ENCODE measurements at places on chromosomes 4 and X. TPM values are rescaled to one million over a fixed set of nuclear protein-coding genes. Genes with fewer than 3 reads are reported as not detected.
A peak's percentile ranks its signal among the peaks of the same experiment; 100 is the strongest.

- DNase-seq: no peak
Measured at GRCh38 chr4:137676357-137676998, 144.2 kb upstream of the PCDH18 start.

WFS1 gene
- total RNA-seq: 7.2 TPM

- no peak for DNase-seq
Measured at GRCh38 chr4:95198961-95199360, 349.8 kb downstream of the UNC5C start.

CT83 gene
- not detected for total RNA-seq

DNA sequence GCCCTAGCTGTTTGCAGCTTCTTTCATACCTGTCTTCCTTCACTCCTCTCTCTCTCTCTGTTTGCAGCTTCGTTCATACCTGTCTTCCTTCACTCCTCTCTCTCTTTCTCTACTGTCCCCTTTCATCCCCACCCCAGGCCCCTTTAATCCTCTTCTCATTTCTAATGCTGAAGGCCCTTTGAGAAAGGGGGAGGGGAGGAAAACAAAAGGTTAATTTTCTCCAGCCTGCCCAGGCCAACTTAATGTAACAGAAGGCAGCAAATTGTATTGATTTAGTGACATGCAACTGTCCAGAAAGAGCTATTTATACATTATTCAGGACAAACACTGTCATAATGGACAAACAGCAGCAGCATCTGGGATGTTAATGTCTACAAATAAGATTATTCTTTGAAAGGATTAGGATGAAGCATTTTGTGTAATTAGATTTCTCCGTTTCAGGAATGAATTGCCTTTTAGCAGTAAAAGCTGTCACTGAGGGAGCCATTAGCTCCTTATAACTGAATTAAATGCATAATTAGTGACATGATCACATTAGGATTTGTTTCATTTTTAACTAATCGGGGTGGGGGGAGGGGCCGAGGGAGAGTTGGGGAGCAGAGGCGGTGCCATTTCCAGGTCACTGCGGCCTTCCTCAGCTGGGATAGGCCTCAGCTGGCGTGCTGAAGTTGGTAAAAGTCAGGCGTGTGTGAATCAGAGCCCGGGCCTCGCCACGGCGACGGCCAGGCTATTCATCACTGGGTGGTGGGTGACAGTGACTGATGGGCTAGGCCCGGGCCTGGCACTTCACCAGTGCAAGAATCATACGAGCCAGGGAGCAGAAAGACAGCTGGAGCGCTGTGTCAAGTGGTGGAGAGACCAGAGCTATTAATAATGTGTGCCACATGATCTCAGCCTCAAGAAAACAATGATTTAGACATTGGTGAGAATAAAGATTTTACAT lies 174.5 kb downstream of the NKX6-1 start:
- no peak for DNase-seq

GRCh38 chr4:20252656-20253282 lies 1.1 kb downstream of the SLIT2 start:
- DNase-seq: no peak

DNA sequence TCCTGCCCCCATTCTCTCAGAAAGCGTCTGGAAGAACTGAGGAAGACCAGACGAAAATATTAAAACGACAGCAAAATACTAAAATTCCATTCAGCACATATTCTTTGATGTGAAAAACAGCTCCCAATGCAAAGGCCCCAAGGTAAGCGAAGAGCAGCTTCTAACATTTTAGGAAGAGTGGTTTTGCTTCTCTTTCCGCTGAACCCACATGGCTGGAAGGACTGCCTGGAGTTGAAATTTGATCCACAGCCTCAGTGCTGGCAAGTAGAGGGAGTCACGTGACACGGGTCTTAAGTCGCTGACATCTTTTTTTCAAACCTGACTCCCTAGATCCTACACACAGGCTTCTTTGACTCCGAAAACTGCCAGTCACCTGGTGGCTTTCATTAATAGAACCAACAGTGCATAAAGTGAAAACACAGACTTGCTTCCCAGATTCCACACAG lies at the start of gene FAM13A:
Gene FAM13A, minus strand, starts transcription at position 233 of the 446 bp plus-strand sequence. Its CDS starts 221 bp downstream, at position 12.
- DNase-seq: peak; percentile 72

- DNase-seq: no peak
Measured at GRCh38 chrX:53550756-53551463, 116.7 kb upstream of the HSD17B10 start.

GRCh38 chr4:31307029-31307428 lies 586.9 kb downstream of the PCDH7 start:
- DNase-seq: no peak

DNA sequence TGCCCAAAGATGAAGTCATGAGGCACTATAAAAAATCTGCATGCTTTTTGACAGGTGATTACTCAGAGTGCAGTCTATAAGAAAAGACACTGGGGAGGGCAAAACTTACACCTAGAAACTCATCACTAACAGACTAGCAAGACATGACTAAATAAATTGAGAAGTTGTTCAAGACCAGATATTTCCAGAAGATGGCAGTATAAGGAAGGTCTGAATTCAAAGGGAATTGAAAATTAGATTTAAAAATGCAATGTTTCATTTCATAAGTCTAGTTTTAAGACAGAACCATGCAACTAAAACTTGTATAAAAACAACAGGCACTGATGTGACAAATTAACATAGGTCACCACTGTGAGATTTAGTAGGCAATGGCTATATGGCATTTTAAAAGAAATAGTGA lies 232.5 kb upstream of the POF1B start:
- DNase-seq: no peak

DNA sequence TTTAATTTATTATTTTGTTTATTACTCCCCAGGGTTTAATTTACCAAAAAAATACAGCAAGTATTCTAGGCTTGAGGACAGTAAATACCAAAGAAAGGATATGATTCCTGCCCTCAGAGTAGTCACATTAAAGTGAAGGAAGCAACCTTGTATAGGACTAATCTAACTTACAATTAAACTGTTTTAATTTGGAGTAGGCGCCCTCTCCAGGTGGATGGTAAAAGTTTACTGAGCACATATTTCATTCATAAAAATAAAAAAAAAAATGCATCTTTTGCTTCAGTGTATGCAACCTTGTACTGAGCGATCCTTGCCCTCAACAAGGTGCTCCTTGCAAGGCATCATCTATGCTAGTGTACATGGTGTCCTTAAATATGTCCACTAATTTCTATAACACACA lies 72.0 kb upstream of the MAGEB16 start:
- no peak for DNase-seq

DNA sequence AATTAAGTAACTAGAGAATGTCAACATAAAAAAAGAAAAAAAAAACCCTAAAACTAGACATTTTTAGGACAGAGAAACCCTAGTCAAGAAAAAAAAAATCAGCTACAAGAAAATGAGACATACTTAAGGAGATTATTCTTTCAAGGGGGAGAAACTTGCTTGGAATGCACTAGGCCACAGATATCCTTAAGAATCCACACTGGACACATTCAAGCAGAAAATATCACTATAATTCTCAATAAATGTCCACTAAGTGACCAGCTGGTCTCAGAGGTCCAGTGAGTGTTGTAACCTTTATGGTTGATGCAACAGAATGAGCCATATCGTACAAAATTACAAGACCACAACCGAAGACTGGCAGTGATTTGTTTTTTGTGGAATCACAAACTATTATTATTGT lies 15.6 kb upstream of the IBSP start:
- no peak for DNase-seq

SUPT20HL2 gene
- total RNA-seq: not detected

Data from cerebellum (tissue), 4 donors.